ENCODE measurements at places on chromosomes 12 and 14.

- DNase-seq = no peak
Measured at GRCh38 chr14:33480071-33480886, 470.6 kb downstream of the EGLN3 start.

GRCh38 chr12:129873833-129874208, 30.0 kb downstream of the TMEM132D start:
- DNase-seq = no peak

- DNase-seq = no peak
Measured at GRCh38 chr14:90781344-90781761, 34.9 kb downstream of the TTC7B start.

GRCh38 chr14:96129128-96129736, 75.4 kb upstream of the BDKRB2 start:
- DNase-seq = no peak

DNA sequence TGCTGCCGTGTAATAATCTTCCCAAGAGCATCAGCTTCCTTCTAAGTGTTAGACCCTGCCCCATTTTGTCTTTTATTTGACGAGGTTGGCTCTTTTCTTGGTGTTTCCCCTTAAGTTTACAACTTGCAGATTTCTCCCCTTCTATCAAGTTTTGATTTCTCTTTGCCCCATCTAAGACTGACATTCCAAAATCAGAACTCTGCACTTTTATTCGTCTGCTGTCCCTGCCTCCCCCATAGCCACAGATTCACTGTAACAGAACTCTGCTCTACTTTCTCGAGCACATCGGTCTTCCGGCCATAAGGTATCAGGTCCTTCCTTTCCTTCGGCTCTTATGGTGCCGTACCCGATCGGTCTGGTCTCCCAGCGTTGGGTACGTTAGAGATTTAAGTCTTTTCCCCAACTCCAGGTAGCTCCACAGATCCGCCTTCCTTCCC, 563 bp downstream of the DCP1B start:
- no peak for DNase-seq

- no peak for DNase-seq
Measured at GRCh38 chr12:62744551-62744950, 190.4 kb downstream of the PPM1H start.

GRCh38 chr12:98425859-98426258, 89.5 kb upstream of the TMPO start:
- DNase-seq = no peak

GRCh38 chr14:102749393-102750305, 27.6 kb upstream of the TRAF3 start:
- DNase-seq = no peak

GRCh38 chr14:103156651-103157378, 33.6 kb downstream of the TNFAIP2 start:
- DNase-seq = no peak

DNA sequence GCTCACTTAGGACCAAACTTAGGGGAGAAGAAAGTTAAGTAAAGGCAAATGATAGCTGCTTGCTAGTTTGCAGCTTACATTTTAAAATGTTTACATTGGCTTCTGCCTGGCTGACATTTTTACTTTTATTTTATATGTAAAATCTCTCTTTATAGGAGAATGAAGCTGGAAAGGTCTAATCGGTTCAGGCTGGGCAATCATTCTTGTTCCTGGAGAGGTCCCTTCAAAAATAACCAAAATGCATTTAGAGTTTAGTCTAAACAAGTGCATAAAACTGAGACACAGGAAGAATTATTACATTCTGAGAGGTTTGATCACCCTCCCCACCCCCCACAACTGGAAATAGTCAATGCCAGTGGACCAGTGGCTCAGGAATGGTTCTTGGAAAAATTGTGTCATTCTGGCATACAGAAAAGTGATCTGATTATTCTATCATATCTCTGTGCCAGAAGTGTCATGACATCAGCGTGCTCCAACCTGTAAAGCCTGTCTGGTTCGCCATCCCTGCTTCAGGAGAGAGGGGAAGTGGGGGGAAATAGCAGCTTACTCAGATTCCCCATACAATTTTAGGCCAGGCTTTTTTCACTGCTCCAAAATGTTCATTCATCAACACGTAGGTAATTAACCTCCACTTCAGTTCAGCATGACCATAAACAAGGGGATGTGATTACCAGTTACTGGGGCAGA, 4.2 kb downstream of the PRICKLE1 start:
- DNase-seq = no peak

DNA sequence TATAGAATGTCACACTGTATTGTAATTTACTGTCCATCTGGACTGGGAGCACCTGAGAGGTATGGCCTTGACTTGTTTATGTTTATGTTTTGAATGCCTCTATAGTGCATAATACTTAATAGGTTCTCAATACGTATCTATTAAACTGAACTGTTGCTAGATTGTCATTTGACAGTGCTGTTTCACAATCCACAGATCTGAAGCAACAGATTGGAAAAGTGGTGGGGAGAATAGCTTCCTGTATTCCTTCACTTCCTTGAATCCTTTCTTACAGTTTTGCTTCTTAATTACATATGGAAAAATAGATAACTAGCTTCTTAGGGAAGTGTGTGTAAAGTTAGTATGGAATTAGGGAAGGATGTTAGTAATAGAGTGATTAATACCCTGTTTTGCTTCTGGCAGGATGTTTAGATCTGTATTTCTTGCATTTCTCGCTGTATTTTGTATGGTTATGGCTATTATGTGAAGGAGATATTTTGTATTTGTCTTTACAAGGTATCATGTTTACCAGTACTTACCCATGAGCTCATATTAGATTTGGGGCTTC, 4.5 kb downstream of the CNOT2 start:
- DNase-seq = no peak

DNA sequence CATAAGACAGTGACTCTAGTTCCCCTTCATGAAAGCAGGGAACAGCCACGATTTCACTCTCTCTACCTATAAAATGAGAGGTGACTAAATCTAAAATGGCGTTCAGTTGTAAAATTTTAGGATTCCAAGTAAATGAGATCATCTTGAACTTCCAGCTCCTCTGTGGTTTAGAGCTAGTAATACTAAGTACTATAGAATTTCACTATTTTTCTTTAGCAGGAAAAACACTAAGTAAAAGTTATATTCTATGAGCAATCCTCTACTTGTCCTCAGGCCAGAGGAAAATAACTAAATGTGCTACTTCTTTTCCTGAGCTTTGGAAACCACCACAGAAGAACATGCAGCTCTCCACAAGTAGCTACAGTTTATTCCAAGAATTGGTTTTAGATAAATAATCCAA, 55.6 kb downstream of the NIN start:
- no peak for DNase-seq

DNA sequence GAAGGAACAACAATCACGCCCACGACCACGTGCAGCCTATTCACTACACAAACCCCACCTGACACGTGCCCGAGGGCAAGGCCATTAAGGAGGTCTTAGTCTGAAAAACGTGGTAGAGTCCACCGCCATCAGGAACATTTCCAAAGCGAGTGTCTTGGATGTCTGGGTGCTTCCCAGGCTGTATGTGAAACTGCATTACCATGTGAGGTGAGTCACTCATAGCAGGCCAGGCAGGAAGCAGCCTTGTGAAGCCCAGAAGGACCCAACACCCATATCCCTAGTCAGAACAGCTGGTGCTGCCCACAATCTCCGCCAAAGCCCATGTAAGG, 3.3 kb upstream of the KRT79 start:
- DNase-seq = no peak

GRCh38 chr14:57617510-57617909, 123.9 kb upstream of the CCDC198 start:
- no peak for DNase-seq

DNA sequence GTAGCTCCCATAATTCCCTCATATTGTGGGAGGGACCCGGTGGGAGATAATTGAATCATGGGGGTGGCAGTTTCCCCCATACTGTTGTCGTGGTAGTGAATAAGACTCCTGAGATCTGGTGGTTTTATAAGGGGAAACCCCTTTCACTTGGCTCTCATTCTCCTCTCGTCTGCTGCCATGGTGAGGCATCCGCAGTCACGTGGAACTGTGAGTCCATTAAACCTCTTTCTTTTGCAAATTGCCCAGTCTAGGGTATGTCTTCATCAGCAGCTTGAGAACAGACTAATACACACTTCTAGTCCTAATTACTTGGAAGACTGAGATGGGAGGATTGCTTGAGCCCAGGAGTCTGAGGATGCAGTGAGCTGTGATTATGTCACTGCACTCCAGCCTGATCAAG, 64.4 kb downstream of the TMX1 start:
- no peak for DNase-seq

DNA sequence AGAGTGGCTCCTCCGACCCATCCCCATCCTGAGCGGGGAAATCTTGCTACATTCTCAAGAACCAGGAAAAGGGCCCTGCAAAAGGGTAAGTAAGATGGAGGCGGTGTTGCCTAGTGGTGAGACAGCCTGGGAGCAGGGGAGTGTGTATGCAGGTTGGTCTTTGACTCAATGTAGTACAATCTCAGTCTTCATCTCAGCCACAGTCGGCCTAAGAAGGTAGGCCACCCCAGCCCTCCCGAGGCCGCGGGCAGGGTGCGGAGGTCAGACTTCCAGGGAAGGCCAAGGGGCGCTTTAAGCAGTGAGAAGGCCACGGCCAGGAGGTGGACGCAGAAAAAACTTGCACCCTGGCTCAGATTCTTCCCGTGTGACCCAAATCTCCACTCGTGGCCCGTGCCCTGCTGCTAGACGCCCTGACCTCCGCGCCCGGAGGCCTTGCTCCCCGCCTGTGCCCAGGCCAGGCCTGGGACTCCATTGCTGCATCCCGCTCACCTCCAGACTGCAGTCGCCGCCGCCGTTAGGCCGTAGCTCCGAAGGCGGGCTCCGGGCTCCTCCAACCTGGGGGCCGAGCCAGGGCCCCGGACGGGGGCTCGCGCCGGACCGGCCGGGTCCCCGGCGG, 435 bp downstream of the FOXM1 start:
- DNase-seq = no peak

GRCh38 chr14:68548194-68549076, 244.4 kb downstream of the ZFP36L1 start:
- peak; percentile 95 for DNase-seq

GRCh38 chr12:132496710-132497109, 6.8 kb downstream of the FBRSL1 start:
- DNase-seq = no peak

DNA sequence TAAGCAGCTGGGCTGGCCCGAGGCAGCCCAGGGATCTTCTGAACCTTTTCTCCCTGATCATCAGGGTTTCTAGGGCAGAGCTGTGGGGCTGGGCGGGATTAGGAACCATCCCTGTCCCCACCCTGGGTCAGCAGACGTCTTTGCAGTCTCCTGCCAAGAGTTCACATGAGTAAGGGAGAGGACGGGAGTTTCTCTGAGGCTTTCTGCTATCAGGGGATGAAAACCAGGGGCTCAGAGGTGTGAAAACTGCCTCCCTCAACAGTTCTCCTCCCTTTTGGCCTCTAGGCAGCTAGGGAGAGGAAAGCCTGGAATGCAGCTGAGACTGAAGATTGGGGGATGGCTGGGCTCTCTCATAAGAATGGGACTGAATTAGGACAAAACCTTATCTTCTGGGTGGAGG, 7.9 kb downstream of the ZNF385A start:
- no peak for DNase-seq

DNA sequence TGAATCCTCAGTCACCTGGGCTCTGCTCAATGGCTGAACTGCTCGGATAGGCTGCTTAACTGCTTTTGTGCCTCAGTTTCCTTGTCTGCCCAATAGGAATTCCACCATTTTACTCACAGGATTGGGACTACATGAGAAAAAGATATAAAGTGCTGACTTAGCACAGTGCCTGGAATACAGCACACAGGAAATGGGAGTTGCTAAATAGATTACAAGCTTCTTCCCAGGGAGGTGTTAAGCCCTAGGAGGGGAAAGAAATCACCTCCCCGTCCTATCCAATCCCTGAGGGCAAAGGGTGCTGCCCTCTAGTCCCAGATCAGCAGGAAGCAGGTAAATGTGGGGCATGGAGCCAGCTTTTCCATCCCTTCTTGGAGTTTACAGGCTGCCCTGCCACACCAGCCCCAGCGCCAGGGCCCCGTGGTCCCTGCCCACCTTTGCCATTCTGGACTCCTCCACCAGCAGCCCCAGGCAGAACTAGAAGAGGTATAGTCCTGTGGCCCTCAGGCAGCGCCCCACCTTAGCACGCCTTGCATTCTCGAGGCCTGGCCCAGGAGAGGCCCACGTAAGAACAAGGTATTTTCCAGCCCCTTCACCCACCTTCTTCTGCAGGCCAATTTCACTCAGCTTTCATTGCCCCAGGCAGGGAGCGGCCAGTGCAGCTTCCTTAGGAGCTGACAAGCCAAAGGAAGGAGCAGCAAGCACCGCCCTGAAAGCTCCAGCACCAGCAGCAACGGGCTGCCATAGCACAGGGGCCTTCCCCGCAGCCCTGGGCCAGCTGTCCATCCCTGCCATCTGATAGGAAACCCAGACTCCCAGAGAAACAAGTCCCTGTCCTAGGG, 28.8 kb upstream of the RPLP0 start:
- DNase-seq = no peak

GRCh38 chr12:80756875-80757274, 40.2 kb downstream of the MYF5 start:
- no peak for DNase-seq

DNA sequence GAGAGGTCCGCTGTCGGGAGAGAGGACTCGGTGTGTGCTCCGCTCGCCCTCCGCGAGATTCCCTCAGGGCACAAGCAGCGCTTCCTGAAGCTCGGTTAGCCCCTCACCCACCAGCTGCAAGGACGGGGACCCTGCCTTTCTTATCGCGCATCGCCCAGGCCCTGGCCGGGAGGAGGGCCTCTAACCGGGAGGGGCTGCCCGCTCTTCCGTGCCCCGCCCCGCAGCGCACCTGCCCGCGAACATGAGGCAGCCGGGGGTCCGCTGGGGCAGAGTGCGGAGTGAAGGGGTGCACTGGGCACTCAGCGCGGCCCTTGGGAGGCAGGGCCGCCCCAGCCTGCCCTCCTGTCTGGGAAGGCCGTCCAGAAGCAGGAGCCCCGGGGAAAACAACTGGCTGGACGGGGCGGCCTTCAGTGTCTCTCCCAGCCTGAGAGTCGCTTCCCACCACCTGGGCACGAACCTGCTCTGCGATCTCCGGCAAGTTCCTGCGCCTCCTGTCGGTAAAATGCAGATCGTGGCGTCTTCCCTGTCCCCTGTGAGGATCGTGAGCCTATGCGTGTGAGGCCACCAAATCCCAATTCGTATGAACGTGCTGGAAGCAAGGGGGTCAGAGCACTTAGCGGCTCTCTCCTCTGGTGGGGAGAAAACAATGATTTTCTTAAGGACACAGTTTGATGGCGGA, 28.0 kb upstream of the ADIPOR2 start:
- peak; percentile 71 for DNase-seq

GRCh38 chr12:110813285-110813684, 33.5 kb upstream of the CCDC63 start:
- no peak for DNase-seq

GRCh38 chr12:40446385-40446784, 221.6 kb downstream of the LRRK2 start:
- DNase-seq = no peak
